Smooth muscle cell of the coronary artery (primary cell): ENCODE measurements at places on chromosomes 5 and 9. TPM values are rescaled to one million over a fixed set of nuclear protein-coding genes. Genes with fewer than 3 reads are reported as not detected.

The RNF130 gene
- total RNA-seq, result 10.4 and 27.8 TPM in 2 replicates

The SPTLC1 gene
- total RNA-seq, result 79.5 and 128 TPM in 2 replicates

The ENTPD8 gene
- 0.15 TPM in 1 of 2 replicates, not detected in the other for total RNA-seq

The SH3RF2 gene
- total RNA-seq, result 0.59 and 1.7 TPM in 2 replicates

The NIPAL4 gene
- 0.08 TPM in 1 of 2 replicates, not detected in the other for total RNA-seq

The HRH2 gene
- 0.23 and 0.53 TPM in 2 replicates for total RNA-seq

The IGFBPL1 gene
- not detected in 2 replicates for total RNA-seq

The IL7R gene
- total RNA-seq, result under 0.01 TPM in 1 of 2 replicates, not detected in the other

The ENC1 gene
- total RNA-seq, result 12.5 and 186 TPM in 2 replicates

The AJM1 gene
- 0.90 and 1.6 TPM in 2 replicates for total RNA-seq

The EFNA5 gene
- 2.6 and 4.4 TPM in 2 replicates for total RNA-seq

The HTR4 gene
- total RNA-seq, result 0.08 TPM in 1 of 2 replicates, not detected in the other

The OR1N2 gene
- total RNA-seq, result 0.30 and 0.35 TPM in 2 replicates

The CYLC2 gene
- total RNA-seq, result not detected in 2 replicates

The PTGR1 gene
- total RNA-seq, result 37.2 and 52.6 TPM in 2 replicates
